Fibroblast of villous mesenchyme (primary cell): ENCODE measurements at places on chromosomes 6 and 20. TPM values are rescaled to one million over a fixed set of nuclear protein-coding genes. Genes with fewer than 3 reads are reported as not detected.
A peak's percentile ranks its signal among the peaks of the same experiment; 100 is the strongest.

- DNase-seq = no peak
These were observed 96.9 kb downstream of the RFX6 start for GRCh38 chr6:116973976-116974375.

DNA sequence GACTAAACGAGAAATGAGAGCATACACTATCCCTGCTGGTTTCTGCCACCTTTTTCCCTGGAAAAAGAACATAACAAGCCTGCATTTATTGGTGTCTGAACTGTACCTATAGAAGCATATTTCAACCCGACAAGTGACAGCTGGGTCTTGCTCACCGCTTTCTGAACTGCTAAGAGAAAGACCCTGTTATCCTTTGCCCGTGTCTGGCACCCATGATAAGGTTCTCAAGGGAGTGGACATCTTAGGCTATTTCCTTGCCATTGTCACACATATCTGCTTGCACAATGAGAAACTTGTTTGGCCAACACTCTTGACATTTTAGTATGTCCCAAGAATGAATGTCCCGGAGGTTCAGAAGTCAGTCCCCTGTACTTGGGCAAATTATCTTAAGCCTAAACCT is 19.3 kb downstream of the RIPOR2 start:
- no peak for DNase-seq

- DNase-seq = no peak
These were observed 62.6 kb downstream of the BTBD3 start for GRCh38 chr20:11980263-11980662.

DNA sequence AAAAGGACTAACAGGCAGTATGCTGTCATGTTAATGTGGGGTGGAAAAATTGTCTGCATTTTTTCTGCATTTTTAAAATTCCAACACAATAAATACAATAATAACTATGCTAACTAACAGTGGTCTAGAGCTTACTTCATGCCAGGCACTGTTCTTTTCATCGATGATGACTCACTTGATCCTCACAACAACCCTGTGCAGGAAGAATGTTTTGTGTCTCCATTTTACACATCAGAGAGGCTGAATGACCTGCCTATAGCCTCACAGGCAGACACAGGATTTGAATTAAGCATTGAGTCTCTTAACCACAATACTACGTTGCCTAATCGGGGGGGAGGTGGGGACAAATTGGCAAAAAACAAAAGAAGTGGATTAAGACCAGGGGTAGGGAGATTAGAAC is 26.9 kb upstream of the FANCE start:
- peak; percentile 81 for DNase-seq

The POLR3F gene
- 11.6 and 18.6 TPM in 2 replicates for total RNA-seq
